KBM-7 (cell line): ENCODE measurements at places on chromosomes 16 and 17.

DNA sequence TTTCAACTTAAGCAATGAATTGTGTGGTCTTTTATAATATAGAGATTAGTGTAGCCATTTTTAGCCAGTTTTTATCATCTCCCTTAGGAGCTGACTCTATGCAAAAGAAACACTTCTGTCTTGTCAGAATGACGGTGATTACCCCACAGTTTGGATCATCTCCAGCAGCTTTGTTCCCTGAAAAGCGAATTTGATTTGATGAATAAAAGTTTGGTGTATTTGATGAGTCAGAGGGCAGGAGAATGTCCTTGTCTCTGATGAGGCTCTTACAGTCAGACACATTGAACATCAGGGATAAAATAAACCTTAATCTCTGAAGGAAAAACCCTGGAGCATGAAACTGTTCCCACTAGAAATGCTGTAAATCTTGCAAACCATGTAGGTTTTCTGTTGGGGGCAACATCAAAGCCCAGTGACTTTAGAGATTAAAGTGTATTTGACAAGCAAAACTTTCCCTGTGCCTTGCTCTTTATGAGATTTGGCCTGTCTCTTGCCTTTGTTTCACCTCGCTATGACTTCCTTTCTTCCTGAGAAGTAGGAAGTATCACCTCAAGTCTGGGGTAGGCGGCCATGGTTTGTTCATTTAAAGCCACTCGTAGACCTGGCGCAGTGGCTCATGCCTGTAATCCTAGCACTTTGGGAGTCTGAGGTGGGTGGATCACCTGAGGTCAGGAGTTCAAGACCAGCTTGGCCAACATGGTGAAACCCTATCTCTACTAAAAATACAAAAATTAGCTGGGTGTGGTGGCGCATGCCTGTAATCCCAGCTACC lies 209.3 kb downstream of the FTO start:
- peak; percentile 23 for DNase-seq

GRCh38 chr17:45917081-45917480 lies 22.7 kb downstream of the MAPT start:
- no peak for DNase-seq

DNA sequence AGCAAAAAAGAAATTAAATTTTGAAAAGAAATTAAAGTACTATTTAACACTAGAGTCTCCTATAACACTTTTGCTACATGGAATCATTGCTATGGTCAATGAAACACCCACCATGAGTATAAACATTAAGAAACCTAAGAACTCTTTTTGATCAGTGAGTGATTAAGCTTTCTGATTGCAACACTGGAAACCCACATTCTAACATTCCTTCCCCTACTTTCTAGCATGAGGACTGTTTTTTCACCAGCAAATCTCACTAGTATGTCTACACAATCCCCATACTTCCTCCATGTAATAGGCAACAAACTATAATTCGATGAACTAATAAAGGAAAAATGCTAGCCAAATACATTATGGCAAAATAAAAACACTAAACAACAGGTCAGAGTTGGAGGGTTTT lies 54.7 kb downstream of the SKAP1 start:
- no peak for DNase-seq

DNA sequence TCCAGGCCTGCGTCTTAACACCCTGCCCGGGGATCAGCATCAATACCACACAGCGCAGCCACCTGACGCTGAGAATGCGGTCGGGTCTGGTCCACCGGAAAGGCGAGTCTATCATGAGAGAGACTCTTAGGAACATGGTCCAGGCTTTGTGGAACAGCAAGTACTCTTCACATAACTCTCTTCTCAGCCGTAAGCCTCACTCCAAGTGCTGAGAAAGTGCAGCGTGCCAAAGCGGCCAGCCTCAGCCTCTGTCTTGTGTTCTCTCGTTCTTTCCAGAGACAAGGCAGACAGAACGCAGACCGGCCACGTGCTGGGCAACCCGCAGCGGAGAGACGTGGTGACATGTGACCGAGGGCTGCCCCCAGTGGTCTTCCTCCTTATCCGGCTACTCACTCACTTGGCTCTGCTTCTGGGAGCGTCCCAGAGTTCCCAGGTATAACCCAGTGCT lies 34.4 kb upstream of the ENDOV start:
- no peak for DNase-seq
